ENCODE measurements at places on chromosomes 7 and 10. TPM values are rescaled to one million over a fixed set of nuclear protein-coding genes. Genes with fewer than 3 reads are reported as not detected.

The DPYSL4 gene
- 14.4 TPM for total RNA-seq

The CHN2 gene
- 8.0 TPM for total RNA-seq

The NME8 gene
- 0.86 TPM for total RNA-seq

The PVRIG gene
- not detected for total RNA-seq

The PRKG1 gene
- total RNA-seq = 37.0 TPM

The EEPD1 gene
- total RNA-seq = 20.1 TPM

The STAG3 gene
- 1.4 TPM for total RNA-seq

GRCh38 chr7:19405541-19405940 lies 260.3 kb upstream of the FERD3L start:
- peaks cover 18% of the 10 kb centered on the region for H3K4me1 ChIP-seq
- no peaks in the 10 kb centered on the region for H3K27me3 ChIP-seq
- no peaks in the 10 kb centered on the region for H3K36me3 ChIP-seq
- H3K4me3 ChIP-seq = no peak overlapping the region

DNA sequence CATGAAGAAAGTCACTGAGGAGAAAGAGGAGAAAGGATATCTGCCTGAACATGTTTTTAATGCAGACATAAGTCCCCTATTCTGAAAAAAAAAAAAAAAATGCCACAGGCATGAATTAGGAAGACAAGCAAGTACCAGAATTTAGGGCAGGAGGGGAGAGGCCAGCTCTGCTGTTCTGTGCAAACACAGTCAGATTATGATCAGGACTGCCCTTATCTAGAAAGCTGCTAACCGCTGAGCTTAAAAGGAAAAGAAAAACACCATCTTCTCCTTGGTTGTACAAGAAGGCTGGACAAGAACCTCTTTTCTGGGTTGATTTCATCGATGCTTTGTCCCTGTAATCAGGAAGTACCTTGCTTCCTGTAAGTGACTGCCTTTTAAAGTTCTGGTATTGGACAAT lies 15.3 kb upstream of the PWWP2B start:
- H3K4me1 ChIP-seq = peaks cover 18% of the 10 kb centered on the region
- no peak overlapping the region for H3K27ac ChIP-seq
- peaks cover 11% of the 10 kb centered on the region for H3K36me3 ChIP-seq
- H3K4me3 ChIP-seq = no peak overlapping the region
- H3K27me3 ChIP-seq = no peaks in the 10 kb centered on the region

GRCh38 chr10:14806318-14806717 lies 31.5 kb downstream of the CDNF start:
- H3K27ac ChIP-seq = no peak overlapping the region
- DNase-seq = no peak
- no peak overlapping the region for H3K4me3 ChIP-seq
- no peaks in the 10 kb centered on the region for H3K36me3 ChIP-seq

DNA sequence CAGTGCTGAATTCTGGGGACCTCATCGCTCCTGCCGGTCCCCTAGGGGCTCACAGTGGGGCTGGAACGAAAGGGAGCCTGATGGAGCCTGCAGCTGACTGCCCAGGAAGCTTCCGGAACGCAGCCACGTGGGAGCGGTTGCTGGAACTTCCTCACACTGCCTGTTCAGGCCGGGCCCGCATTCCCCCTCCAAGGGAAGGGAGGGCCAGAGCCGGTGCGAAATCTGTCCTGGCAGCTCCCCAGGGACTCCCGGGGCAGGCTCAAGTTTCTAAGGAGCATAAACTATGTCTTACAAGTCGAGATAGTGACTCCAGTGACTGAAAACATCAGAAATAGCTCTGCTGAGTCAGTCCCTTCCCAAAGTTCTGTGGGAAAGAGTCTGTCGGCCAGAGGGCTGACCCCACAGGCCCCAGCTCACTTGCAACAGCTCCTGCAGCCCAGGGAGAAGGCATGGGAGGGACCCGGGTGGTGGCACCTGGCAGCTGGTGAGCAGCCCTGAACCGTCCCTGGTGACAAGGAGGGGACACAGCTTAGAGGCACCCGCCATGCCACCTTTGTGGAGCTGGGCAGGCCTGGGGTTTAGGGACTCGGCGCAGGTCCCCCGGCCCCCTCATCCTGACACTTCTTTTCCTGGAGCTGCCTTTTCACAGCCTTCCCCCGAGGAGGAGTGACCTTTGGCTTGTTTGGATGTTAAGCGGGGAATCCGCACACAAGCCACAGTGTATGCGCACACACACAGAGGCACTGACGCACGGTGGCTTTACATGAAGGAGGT lies 47.6 kb downstream of the PDGFA start:
- H3K4me1 ChIP-seq = peaks cover 30% of the 10 kb centered on the region
- H3K4me3 ChIP-seq = no peak overlapping the region
- H3K36me3 ChIP-seq = no peaks in the 10 kb centered on the region

DNA sequence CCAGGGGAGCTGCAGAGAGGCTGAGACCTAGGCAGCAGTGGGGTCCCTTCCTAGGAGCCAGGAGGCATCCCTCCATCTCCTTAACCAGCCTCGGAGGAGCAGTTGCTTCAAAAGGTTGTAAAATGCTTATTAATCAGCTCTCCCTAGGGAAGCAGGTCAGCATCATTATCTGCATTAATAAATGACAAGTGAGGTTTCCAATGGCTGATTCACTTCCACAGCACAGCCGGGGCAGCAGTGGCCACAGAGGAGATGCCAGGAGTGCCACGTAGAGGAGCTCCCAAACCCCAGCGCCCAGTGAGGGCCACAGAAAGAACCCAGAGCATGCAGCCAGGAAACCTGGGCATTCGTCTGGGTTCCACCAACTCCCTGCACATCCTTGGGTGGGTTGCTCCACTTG lies 8.2 kb upstream of the NPFFR1 start:
- DNase-seq = no peak
- H3K36me3 ChIP-seq = no peaks in the 10 kb centered on the region
- peaks cover 20% of the 10 kb centered on the region for H3K4me1 ChIP-seq
- H3K27me3 ChIP-seq = peaks cover 3% of the 10 kb centered on the region
- H3K4me3 ChIP-seq = no peak overlapping the region

DNA sequence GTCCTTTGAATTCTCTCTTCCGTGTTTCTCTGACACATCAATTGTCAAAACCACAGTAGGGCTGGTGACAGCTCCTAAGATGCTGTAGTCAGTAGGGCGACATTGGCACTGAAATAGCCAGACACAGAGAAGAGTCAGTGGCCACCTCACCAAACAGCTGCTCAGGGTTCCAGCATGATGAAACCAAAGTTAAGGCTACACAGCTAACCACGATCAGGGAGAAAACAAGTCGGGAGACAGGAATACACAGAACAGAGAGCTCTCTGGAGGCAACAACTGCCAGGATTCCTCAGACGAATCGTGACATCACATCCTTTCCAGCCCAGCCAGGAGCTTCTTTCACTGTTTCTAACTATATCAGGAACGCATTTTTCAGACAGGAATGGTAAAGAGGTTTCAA lies 922.2 kb downstream of the SORCS1 start:
- no peak overlapping the region for H3K27ac ChIP-seq
- DNase-seq = no peak
- H3K4me3 ChIP-seq = no peak overlapping the region
- peaks cover 19% of the 10 kb centered on the region for H3K27me3 ChIP-seq

DNA sequence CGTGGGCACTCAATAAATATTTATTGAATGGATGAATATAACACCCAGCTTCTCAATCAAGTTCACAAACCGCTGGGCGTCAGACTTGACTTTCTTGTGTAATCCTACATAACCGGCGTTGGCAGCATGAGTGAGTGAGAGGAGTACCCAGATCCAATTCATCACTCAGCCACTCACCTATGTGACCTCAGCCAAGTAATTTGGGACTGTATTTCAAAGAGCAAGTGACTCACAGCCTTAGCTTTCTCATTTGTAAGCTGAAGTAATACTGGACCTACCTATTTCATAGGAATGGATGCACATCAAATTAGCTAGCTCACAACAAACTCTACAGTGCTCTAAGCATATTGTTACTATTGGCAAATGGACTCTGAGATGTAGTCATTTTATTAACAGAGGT lies 53.8 kb upstream of the FAM204A start:
- no peak overlapping the region for H3K4me3 ChIP-seq
- peaks cover 18% of the 10 kb centered on the region for H3K4me1 ChIP-seq

GRCh38 chr7:8561449-8561848 lies 128.0 kb downstream of the NXPH1 start:
- no peaks in the 10 kb centered on the region for H3K4me1 ChIP-seq
- no peak overlapping the region for H3K27ac ChIP-seq
- H3K36me3 ChIP-seq = no peaks in the 10 kb centered on the region
- peaks cover 46% of the 10 kb centered on the region for H3K27me3 ChIP-seq

GRCh38 chr10:99467236-99467999 lies 37.0 kb upstream of the GOT1 start:
- DNase-seq = no peak
- peaks cover 68% of the 10 kb centered on the region for H3K27me3 ChIP-seq
- H3K4me1 ChIP-seq = no peaks in the 10 kb centered on the region

- no peaks in the 10 kb centered on the region for H3K27me3 ChIP-seq
- H3K4me3 ChIP-seq = no peak overlapping the region
- DNase-seq = no peak
Observed at GRCh38 chr10:127374901-127375300, 174.2 kb upstream of the NPS start.

DNA sequence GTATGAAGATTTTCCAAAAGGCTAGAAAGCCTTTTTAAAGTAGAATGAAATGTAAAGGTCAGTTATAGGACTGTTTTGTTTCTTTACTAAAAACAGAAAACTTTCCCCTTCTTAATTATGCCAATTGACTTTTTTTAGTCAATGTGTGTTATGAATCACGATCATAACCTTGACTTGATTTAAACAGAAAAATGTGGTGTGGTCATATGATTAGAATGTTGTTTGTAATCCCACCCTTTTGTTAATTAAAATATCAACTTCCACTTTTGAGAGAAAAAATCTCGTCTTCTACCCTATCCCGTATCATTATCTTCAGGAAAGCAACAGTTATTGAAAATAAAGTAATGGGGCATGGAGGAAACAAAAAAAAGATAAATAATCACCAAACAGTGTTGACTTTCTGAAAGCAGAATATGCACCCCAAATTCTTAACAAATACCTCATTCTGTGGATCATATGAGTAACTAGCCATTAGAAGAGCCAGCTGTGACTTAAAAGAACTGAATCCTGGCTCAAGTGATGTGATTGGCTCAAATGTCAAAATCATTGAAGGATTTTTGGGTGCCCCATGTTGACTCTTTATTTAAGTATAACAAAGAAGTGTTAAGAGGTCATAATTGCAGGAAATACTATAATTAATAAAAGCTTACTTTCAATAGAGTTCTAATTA lies 32.3 kb upstream of the SLC16A12 start:
- no peaks in the 10 kb centered on the region for H3K36me3 ChIP-seq
- no peak overlapping the region for H3K4me3 ChIP-seq
- H3K27ac ChIP-seq = no peak overlapping the region

DNA sequence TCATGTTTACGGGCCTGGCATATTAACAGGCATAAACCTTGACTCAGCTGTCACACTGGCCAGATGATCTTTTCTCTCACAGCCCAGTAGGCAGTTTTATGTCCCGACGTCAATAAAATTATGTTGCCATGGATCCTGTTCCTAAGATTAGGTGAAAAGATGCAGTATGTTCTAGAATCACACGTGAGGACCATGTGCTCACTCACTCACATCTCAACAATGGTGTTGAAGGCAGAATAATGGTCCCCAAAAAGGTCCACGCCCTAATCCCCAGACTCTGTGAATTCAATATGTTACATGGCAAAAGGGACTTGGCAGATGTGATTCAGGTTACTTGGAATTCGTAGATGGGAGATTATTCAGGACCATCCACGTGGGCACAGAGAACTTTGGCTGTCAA lies 3.5 kb downstream of the DOCK1 start:
- H3K27me3 ChIP-seq = no peaks in the 10 kb centered on the region
- no peak for DNase-seq
- no peaks in the 10 kb centered on the region for H3K36me3 ChIP-seq
- H3K27ac ChIP-seq = no peak overlapping the region

GRCh38 chr10:30542001-30542894 lies 87.3 kb downstream of the LYZL2 start:
- peaks cover 6% of the 10 kb centered on the region for H3K4me1 ChIP-seq
- no peak for DNase-seq
- H3K36me3 ChIP-seq = no peaks in the 10 kb centered on the region
- H3K4me3 ChIP-seq = no peak overlapping the region
- no peak overlapping the region for H3K27ac ChIP-seq
- H3K27me3 ChIP-seq = peaks cover 1% of the 10 kb centered on the region

DNA sequence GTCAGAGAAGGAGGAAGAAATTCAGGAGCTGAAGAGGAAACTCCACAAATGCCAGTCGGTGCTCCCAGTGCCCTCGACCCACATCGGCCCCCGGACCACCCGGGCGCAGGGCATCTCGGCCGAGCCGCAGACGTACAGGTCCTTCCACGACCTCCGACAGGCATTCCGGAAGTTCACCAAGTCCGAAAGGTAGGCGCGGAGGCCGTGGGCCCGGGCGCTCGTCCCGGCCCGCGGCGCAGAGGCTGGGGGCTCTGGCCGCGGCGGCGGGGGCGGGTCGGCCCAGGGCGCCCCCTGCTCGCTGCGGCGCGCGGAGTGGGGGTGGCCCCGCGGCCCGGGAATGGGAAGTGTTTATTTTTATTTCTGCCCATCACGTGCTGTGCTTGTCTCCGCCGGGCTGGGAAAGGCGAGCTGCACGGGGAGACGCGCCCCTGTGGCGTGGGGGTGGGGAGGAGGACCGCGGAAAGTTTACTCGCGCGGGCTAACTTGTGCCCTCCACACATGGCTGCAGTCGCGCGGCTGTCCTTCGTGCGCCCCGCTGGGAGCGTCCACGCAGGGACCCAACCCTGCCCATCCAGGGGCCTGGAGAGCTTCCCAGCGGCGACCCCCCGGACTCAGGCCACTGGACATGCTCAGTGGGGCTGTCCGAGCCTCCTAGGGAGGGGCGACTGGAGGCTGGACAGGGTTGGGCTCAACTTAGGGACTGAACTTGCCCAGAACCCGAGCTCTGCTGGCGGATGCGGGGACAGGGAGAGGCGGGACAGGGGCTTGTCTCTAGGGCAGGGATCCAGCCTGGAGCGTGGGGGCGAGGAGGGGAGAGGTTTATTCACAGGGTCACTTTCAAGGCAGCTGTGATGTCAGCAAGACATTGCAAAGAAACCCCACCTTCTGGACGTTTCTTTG lies 82.6 kb upstream of the PRKG1 start:
- peaks cover 35% of the 10 kb centered on the region for H3K27me3 ChIP-seq
- DNase-seq = no peak
- H3K4me1 ChIP-seq = peaks cover 32% of the 10 kb centered on the region
- H3K36me3 ChIP-seq = no peaks in the 10 kb centered on the region

- H3K27ac ChIP-seq = no peak overlapping the region
- DNase-seq = no peak
Observed at GRCh38 chr10:97020452-97021400, 165.0 kb downstream of the SLIT1 start.

DNA sequence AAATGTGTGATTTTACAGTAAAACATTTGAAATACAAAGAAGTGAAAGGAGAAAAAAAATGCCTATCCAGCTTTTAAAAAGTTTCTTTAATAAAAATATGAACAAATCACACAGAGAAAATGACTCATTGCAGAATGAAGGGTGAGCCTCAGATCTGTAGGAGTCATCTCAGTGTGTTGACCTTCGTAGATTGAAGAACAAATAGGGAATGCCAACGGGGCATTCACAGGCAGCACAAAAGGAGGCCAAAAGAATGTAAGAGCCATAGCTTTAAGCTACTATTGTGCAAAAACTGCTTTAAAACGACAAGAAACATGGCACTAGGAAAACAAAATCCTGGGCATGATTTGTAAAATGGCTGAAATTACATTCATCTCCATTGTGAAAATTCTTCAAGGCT lies 782.7 kb upstream of the CELF2 start:
- no peak overlapping the region for H3K27ac ChIP-seq
- no peaks in the 10 kb centered on the region for H3K36me3 ChIP-seq
- H3K27me3 ChIP-seq = no peaks in the 10 kb centered on the region
- H3K4me1 ChIP-seq = no peaks in the 10 kb centered on the region

- no peak for DNase-seq
- H3K27me3 ChIP-seq = peaks cover 18% of the 10 kb centered on the region
- no peak overlapping the region for H3K4me3 ChIP-seq
- H3K4me1 ChIP-seq = no peaks in the 10 kb centered on the region
Observed at GRCh38 chr7:4809091-4809591, 33.7 kb downstream of the AP5Z1 start.

Data from mesothelial cell of epicardium (in vitro differentiated cells).